ENCODE measurements at places on chromosomes 6 and 20.

DNA sequence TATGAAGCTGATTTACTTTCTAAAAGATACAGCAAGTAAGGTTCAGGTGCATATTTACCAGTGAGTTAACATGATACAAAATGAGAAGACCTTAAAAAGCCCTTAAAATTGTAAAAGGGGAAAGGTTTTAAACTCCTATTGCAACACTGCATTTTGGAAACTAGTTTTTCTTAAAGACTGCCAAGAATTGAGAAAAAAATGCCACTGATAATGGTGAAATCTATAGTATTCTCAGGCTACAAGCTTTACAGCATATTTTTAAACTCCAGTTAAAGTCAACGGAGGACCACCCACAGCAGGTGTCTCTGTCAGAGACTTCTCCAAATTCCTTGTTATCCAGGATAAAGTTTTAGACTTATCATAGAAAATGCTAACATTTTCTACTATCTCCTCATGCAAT is 53.6 kb downstream of the ELOVL5 start:
- DNase-seq, result no peak

GRCh38 chr6:157479464-157480303 is 98.7 kb downstream of the ZDHHC14 start:
- no peak for DNase-seq

DNA sequence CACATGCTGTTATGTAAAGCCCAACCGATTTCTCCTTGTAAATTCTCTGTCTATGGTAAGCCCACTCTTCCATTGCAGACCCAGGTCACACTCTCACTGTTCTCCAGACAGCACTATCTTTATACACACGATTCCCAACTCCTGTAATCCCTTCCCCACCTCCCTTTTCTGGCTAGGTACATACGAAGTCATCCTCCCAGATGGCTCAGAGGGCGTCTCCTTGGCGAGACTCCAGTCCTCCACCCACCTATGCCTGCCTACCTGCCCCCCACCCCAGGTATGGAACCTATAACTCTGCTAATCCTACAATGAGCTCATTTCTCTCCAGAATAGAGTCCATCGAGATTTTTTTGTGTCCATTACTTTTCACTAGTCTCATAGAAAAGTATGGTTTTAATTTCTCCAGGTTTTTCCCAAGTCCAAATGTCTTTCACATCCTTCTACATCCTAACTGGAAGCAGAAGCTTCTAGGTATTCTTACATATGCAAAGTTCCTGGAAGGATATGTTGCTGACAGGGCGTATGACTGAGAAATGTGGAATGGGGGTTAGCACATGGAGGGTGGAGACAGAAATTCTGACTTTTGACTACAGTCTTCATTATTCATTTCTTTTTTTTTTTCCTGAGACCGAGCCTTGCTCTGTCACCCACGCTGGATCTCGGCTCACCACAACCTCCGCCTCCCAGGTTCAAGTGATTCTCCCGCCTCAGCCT is 22.8 kb downstream of the SCML4 start:
- no peak for DNase-seq

DNA sequence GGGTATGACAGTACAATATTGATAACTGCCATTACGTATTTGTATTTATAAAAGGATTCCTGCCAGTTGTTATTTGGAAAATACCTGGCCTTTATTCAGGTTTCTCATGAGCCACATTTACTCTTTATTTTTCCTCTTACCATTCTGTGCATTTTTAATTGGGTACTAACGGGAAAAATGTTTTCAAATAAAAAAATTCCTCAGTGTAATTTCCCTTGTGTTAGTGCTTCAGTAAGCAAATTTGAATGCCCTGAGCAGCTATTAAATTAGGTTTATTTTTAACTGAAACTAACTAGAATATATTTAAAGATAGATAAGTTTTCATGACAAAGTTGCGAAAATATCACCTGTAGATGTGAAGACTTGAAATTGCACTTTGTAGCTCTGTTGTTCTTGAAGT is 146.0 kb downstream of the PTCHD4 start:
- DNase-seq, result no peak

GRCh38 chr20:59214606-59215547 is 51.3 kb downstream of the ZNF831 start:
- no peak for DNase-seq

DNA sequence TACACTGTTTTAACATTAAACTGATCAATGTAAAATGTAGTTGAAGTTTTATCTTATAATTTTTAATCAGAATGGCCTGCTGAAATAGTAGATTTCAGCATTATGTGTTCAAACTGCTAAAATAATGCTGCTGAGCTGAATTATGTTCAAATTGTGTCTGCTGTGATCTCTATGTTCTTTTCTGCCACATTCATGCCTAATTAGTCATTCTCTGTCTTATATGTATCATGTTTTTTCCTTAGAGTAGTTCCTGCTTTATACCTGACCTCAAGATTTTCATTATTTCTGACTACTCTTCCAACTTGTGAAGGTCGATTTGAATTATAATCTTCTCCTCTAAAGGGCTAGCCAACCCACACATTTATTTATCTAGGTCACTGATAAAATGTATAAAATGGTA is 476.7 kb upstream of the EPHA7 start:
- DNase-seq, result no peak

GRCh38 chr6:39493777-39494176 is 171.3 kb upstream of the KCNK16 start:
- DNase-seq, result no peak

- DNase-seq, result no peak
Measured at GRCh38 chr6:119902681-119903080, 553.1 kb upstream of the MAN1A1 start.

DNA sequence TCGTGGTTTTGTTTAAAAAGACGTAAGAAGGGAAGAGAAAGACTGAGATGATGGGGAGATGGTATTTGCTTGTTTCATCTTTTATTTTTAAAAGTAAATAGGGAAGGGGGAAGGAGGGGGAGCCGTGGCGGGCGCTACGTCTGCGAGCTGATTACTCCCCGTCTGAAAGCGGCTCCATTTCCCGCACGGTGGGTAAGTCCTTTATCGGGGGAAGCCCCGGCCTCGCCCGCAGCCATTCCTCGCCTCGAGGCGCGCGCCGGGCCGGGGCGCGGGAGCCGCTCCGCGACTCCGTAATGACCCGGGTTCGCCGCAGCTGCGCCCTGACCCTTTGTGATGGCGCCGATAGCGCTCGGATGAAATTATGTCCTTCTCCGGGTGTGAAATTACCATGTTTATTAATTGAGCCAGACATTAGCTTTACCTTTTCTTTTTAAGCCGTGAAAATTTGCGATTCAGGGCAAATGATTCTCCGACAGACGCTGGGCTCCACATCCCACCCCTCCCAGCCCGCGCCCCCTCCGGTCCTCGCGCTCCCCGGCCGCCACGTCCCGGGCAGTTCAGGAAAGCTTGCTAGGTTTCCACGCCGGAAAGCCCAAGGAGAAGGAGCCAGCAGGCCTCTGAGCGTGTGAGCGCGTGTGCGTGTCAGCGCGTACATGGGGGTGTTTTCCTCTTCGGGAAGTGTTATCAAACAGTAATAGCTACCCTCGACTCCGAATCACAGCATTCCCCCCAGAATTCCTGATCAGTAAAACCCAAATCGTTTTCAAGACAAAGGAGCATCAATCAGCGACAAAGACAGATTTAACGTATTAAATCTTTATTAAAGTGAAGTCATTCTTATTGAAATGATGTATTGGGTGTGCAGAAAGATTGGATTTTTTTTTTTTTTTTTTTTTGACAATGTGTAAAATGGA is 30.0 kb downstream of the TFAP2A start:
- DNase-seq, result no peak

DNA sequence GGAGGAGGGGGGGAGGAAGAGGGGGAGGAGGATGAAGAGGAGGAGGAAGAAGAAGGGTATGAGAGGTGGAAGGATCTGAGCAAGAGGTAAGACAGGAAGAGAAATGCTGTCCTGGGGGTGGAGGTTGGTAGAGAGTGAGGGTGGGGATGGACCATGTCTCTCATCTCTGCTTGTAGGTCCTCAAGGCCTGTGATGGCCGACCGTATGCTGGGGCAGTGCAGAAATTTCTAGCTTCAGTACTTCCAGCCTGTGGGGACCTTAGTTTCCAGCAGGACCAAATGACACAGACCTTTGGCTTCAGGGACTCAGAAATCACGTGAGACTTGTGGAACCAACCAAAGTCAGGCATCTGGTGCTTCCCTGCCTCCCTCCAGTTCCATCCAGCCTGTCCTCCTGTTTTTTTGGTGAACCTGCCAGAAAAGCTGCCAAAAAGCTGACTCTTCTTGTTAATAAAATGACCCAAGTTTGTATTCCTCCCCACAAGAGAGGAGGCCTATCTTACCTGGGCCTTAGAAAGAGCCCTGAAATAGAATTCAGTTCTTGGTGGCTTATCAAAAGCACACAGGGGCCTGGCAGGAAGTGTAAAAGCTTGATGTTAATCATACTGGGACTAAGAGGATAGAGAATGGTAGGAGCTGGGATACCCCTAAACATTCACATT is 2.5 kb upstream of the C4A start:
- no peak for DNase-seq

DNA sequence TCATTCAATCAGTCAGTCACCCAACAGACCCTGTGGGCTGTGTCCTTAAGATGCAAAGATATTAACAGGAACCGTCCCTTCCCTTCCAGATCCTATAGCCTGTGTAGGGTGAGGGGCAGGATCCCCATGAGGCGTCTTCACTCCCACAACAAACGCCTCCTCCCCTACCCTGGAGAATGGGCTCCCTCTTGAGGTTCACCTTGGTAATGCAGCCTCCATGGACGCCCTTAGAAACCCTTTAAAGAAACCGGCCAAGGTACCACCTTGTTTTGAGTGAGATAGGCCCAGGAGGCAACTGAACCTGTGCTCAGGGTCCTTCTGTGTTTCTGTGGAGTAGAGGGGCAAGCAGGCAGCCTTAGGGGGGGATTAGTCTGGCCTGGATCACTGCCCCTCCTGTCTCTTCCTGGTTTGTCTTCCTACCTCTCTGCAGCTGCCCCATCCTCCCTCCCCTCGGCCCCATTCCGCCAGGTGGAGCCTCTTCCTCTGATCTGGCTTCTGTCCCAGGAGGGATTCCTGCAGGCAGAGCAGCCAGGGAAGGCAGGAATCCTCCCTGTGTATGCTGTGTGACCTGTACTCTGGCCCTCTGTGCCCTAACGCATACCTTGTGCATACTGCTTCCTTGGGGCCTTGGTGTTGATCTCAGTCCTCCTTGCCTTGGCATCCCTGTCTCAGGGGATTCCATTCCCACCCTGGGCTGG is 6.6 kb upstream of the GUCA1A start:
- peak; percentile 68 for DNase-seq

DNA sequence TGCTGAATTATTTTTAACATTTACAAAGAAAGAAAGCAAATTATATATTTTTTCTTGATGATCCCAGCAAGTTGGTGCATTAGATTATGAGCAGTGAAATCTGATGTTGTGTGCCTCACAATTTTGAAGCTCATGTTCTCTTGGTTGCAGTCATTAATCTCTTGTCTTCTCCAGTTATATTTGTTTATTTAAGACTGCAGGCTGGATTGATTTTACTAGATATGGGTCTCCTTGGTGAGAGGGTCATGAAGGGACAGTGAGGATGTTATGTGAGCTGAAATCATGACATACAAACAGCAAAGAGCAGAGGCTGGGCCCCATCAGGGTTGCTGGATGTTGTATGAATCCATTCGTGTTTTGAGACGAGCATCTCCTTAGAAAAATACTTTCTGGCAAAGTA is 64.2 kb upstream of the AKIRIN2 start:
- no peak for DNase-seq

DNA sequence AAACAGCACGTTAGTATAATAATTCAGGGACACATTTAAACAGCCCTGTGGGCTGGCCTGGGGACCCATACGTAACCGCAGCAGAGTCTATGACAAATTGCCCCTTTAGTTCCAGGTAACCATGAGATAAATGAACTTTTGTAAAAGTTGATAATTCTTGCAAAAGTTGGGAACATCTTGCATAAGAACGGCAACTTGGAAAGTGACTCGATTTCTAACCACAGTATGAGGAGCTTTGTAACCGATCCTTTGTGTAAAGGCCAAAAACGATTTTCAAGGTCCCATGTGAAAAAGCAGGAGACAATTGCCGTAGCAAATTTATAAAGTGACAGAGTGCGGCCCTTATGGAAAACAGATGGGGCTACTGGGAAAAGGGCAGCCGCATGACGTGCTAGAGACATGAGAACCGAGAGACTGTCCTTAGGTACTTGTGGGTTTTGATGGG is 81.6 kb downstream of the PSMG4 start:
- DNase-seq, result no peak

All from activated naive CD8-positive, alpha-beta T cell treated with anti-CD3 and anti-CD28 coated beads for 36 hours (primary cell).